ENCODE measurements at places on chromosomes 4 and X. TPM values are rescaled to one million over a fixed set of nuclear protein-coding genes. Genes with fewer than 3 reads are reported as not detected.

GC gene
- total RNA-seq: not detected

CACNA1F gene
- total RNA-seq: 0.38 TPM

- H3K27ac ChIP-seq: no peak overlapping the region
- no peak for DNase-seq
- H3K4me1 ChIP-seq: no peaks in the 10 kb centered on the region
- no peaks in the 10 kb centered on the region for H3K27me3 ChIP-seq
- H3K4me3 ChIP-seq: no peak overlapping the region
- H3K36me3 ChIP-seq: no peaks in the 10 kb centered on the region
These were observed 42.9 kb downstream of the F8 start for GRCh38 chrX:154979629-154980028.

GRCh38 chr4:111546881-111547280 lies 598.4 kb upstream of the FAM241A start:
- no peaks in the 10 kb centered on the region for H3K36me3 ChIP-seq
- H3K4me3 ChIP-seq: no peak overlapping the region
- no peaks in the 10 kb centered on the region for H3K27me3 ChIP-seq
- H3K4me1 ChIP-seq: no peaks in the 10 kb centered on the region
- H3K27ac ChIP-seq: no peak overlapping the region
- no peak for DNase-seq

DNAJB14 gene
- total RNA-seq: 19.6 TPM

- H3K4me1 ChIP-seq: no peaks in the 10 kb centered on the region
- H3K4me3 ChIP-seq: no peak overlapping the region
- no peaks in the 10 kb centered on the region for H3K36me3 ChIP-seq
- no peak for DNase-seq
- no peak overlapping the region for H3K27ac ChIP-seq
These were observed 106.1 kb upstream of the C1GALT1C1 start for GRCh38 chrX:120735966-120736365.

DNA sequence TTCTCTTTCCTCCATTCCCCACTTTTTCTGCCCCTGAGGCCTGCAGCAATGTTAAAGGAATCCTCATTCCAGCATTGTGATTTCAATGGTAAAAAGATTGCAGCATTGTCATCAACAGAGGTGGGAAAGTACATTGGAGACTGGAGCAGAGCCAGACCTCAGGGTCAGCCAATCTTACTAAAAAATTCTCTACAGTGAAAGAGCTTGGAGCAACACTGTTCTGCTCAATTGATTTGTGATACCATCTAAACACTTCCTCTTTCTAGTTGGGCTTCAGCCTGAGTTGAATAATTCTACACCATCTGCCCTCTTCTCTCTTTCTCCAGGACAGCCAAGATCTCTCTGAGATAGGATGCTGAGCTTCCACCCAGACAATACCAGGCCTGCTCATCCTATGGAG lies 176.5 kb downstream of the AR start:
- H3K27ac ChIP-seq: no peak overlapping the region
- DNase-seq: no peak
- H3K4me3 ChIP-seq: no peak overlapping the region
- H3K36me3 ChIP-seq: no peaks in the 10 kb centered on the region
- no peaks in the 10 kb centered on the region for H3K27me3 ChIP-seq

FAM9B gene
- not detected for total RNA-seq

- no peaks in the 10 kb centered on the region for H3K4me1 ChIP-seq
- H3K4me3 ChIP-seq: no peak overlapping the region
- no peak overlapping the region for H3K27ac ChIP-seq
These were observed 864.3 kb upstream of the AGA start for GRCh38 chr4:178306565-178306964.

- H3K27me3 ChIP-seq: no peaks in the 10 kb centered on the region
- no peaks in the 10 kb centered on the region for H3K4me1 ChIP-seq
- no peak for DNase-seq
- H3K27ac ChIP-seq: no peak overlapping the region
- H3K4me3 ChIP-seq: no peak overlapping the region
These were observed 22.1 kb upstream of the NDST3 start for GRCh38 chr4:118012142-118012541.

DNA sequence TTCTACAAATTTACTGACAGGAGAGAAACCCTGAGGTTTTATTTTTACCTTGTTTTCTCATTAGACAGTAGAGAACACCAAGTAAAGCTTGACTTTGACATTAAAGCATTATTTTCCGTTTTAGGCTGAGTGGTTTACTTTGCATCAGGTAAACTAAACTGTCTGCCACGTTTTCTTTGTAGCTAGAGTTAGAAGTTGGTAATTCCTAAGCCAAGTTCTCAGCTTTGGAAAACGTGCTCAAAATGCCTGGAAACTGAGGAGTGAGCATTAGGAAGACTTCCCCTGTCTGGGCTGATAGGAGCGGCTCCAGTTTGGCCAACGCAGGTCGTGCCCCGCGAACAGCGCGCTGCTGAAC lies 819 bp downstream of the PDLIM3 start:
- DNase-seq: no peak
- H3K27me3 ChIP-seq: no peaks in the 10 kb centered on the region
- H3K27ac ChIP-seq: peak overlapping the region; percentile 89
- peaks cover 24% of the 10 kb centered on the region for H3K4me1 ChIP-seq
- H3K36me3 ChIP-seq: no peaks in the 10 kb centered on the region

DNA sequence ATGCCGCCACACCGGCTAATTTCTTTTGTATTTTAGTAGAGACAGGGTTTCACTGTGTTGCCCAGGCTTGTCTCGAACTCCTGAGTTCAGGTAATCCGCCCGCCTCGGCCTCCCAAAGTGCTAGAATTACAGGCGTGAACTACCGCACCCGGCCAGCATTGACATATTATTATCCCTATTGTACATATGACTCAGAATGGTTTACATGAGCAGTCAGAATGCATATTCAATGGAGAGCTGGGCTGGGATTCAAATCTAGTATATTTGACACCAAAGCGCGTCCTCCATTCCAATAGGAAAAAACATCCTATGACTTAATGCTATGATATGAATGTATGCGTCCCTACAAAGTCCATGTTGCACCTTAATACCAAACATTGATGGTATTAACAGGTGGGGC lies 281.4 kb downstream of the CAMK2D start:
- H3K4me3 ChIP-seq: no peak overlapping the region
- H3K36me3 ChIP-seq: no peaks in the 10 kb centered on the region
- H3K4me1 ChIP-seq: no peaks in the 10 kb centered on the region
- H3K27me3 ChIP-seq: no peaks in the 10 kb centered on the region

DNA sequence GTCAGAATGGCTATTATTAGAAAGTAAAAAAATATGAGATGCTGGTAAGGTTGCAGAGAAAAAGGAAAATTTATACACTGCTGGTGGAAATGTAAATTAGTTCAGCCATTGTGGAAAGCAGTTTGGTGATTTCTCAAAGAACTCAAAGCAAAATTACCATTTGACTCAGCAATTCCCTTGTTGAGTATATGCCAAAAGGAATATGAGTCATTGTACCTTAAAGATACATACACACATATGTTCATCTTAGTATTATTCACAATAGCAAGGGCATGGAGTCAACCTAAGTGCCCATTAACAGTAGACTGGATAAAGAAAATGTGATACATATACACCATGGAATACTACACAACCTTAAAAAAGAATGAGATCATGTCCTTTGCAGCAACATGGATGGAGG lies 148.2 kb downstream of the COMMD8 start:
- H3K4me3 ChIP-seq: no peak overlapping the region
- no peaks in the 10 kb centered on the region for H3K27me3 ChIP-seq
- no peaks in the 10 kb centered on the region for H3K36me3 ChIP-seq
- H3K27ac ChIP-seq: no peak overlapping the region
- no peak for DNase-seq

CNGA1 gene
- 2.4 TPM for total RNA-seq

- H3K4me1 ChIP-seq: no peaks in the 10 kb centered on the region
- H3K27me3 ChIP-seq: no peaks in the 10 kb centered on the region
- H3K4me3 ChIP-seq: no peak overlapping the region
These were observed 17.7 kb downstream of the JAKMIP1 start for GRCh38 chr4:6182376-6183280.

DNA sequence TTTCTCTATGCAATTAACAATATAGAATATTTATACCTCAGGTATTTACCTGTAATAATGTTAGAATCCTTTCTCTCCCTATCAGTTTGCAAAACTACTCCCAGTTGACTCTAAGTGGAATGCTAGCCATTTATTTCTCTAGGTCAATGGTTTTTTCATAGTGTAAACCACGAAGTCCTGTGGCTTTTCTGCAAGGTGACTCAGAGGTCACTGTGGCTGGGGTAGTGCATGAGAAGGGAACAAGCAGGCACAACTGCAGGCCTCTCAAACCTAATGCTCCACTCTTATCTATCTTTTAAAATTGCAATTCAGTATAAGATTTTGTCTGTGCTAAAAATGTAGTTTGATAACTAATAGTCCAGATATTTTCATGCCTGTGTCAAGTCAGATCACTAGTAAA lies 159.4 kb downstream of the ANTXR2 start:
- H3K27me3 ChIP-seq: no peaks in the 10 kb centered on the region
- H3K4me1 ChIP-seq: no peaks in the 10 kb centered on the region
- DNase-seq: no peak

HSFX4 gene
- total RNA-seq: not detected

WDR17 gene
- total RNA-seq: 1.3 TPM

EGF gene
- total RNA-seq: 0.70 TPM

- H3K27me3 ChIP-seq: no peaks in the 10 kb centered on the region
- H3K36me3 ChIP-seq: no peaks in the 10 kb centered on the region
- H3K27ac ChIP-seq: no peak overlapping the region
- H3K4me1 ChIP-seq: no peaks in the 10 kb centered on the region
- DNase-seq: no peak
- no peak overlapping the region for H3K4me3 ChIP-seq
These were observed 73.8 kb upstream of the FREM3 start for GRCh38 chr4:143773998-143774895.

- no peaks in the 10 kb centered on the region for H3K36me3 ChIP-seq
- no peaks in the 10 kb centered on the region for H3K27me3 ChIP-seq
These were observed 6.8 kb upstream of the ANOS1 start for GRCh38 chrX:8738588-8739189.

GRCh38 chr4:134327274-134328122 lies 125.9 kb upstream of the PABPC4L start:
- H3K27me3 ChIP-seq: no peaks in the 10 kb centered on the region
- no peak overlapping the region for H3K4me3 ChIP-seq
- no peaks in the 10 kb centered on the region for H3K4me1 ChIP-seq
- H3K27ac ChIP-seq: no peak overlapping the region
- no peaks in the 10 kb centered on the region for H3K36me3 ChIP-seq

GRCh38 chr4:154617820-154618317 lies 5.4 kb upstream of the FGG start:
- no peaks in the 10 kb centered on the region for H3K27me3 ChIP-seq
- H3K4me3 ChIP-seq: no peak overlapping the region
- no peak overlapping the region for H3K27ac ChIP-seq
- DNase-seq: no peak
- H3K36me3 ChIP-seq: no peaks in the 10 kb centered on the region

DNA sequence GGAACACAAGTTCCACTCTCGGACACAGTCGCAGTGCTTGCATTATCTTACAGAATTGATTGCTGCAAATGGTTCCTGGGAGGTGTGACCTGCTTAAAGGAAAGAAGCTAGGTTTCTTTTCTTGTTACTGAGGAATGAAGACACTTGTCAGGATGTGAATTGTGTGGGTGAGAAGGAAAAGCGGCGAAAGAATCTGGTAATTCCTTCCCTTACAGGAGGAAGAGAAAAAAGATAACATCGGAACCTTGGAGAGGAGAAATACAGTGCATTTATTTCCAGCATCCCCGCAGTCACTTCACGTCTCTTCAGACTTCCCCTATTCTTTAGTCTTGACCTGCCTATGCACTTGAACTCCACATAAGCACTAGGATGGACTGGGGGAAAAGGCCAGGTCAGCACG lies 389 bp upstream of the CCSER1 start:
- peak overlapping the region; percentile 73 for H3K27ac ChIP-seq
- no peaks in the 10 kb centered on the region for H3K36me3 ChIP-seq
- H3K4me1 ChIP-seq: no peaks in the 10 kb centered on the region
- DNase-seq: no peak
- H3K4me3 ChIP-seq: peak overlapping the region; percentile 64
- H3K27me3 ChIP-seq: no peaks in the 10 kb centered on the region

GRCh38 chr4:72358483-72358882 lies 210.5 kb downstream of the ADAMTS3 start:
- no peaks in the 10 kb centered on the region for H3K36me3 ChIP-seq
- H3K27ac ChIP-seq: no peak overlapping the region
- H3K27me3 ChIP-seq: no peaks in the 10 kb centered on the region
- H3K4me1 ChIP-seq: no peaks in the 10 kb centered on the region
- DNase-seq: no peak
- no peak overlapping the region for H3K4me3 ChIP-seq

DNA sequence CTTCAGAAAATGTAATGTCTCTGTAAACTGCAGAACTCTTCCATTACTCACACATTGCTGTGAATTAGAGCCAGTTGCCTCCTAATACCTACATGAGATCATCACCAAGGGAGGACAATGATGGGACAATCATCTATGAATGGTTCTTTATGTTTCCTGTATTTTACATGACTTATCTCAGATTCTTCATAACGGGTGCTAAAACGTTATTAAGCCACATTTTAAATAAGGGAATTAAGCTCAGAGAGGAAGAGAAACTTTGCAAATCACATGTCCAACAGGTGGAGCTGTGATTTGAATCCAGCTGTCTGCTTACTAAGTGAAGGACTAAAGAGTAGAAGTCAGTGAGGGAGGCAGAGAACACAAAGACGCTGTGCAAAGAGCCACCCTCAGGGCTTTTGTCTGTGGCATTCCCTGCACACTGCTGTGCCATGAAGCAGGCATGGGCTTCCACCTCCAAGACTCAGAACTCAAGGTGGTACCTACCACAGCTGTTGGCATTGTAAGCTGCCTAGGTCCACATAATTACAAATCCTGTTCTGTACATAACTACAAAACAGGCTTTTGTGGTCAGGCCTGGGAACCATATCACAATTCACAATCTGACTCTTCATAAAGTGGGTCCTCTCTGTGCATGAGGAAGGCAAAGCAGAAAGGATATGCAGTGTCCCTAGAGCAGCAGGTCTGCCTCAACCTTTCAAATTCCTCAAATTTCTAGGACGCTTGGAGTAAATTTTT lies 12.8 kb downstream of the TBC1D9 start:
- H3K36me3 ChIP-seq: no peaks in the 10 kb centered on the region
- no peak overlapping the region for H3K4me3 ChIP-seq
- no peak for DNase-seq

GCNA gene
- total RNA-seq: 0.35 TPM

- H3K27me3 ChIP-seq: no peaks in the 10 kb centered on the region
- H3K4me1 ChIP-seq: no peaks in the 10 kb centered on the region
- no peak overlapping the region for H3K4me3 ChIP-seq
- DNase-seq: no peak
- H3K36me3 ChIP-seq: peaks cover 15% of the 10 kb centered on the region
These were observed 26.1 kb downstream of the ZBTB49 start for GRCh38 chr4:4316150-4316495.

GRCh38 chrX:71622576-71623450 lies 4.5 kb upstream of the CXCR3 start:
- DNase-seq: no peak
- peaks cover 33% of the 10 kb centered on the region for H3K4me1 ChIP-seq
- no peaks in the 10 kb centered on the region for H3K27me3 ChIP-seq

ALB gene
- 0.62 TPM for total RNA-seq

DNA sequence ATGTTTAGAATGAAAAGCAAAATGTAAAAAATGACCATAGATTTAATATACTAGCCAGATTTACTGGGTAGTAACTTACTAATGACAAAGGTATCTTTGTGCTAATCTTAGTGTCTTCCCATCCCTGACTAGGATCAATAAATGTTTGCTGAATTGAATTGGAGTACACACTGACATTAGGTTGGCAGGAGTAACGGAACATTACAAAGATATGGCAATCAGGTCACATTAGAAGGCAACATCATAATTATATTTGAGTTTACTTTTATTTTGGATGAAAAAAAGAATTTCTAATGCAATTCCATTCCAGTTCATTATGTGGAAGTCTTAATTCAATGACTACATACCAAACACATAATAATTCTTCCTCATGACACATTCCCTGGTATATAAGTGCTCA lies 77.8 kb downstream of the MID1 start:
- DNase-seq: no peak
- H3K4me1 ChIP-seq: no peaks in the 10 kb centered on the region
- H3K4me3 ChIP-seq: no peak overlapping the region
